A549 treated with ZK216348 at 1 μM for 4 hours (cell line): ENCODE measurements at places on chromosomes 2 and 18. TPM values are rescaled to one million over a fixed set of nuclear protein-coding genes. Genes with fewer than 3 reads are reported as not detected.

TMEM17 gene
- 3.9 to 6.1 TPM (median 5.4 TPM) in 5 replicates for total RNA-seq

MAP3K19 gene
- total RNA-seq, result not detected in 5 replicates

CDH2 gene
- total RNA-seq, result 31.8 to 50.4 TPM (median 43.7 TPM) in 5 replicates

PLCD4 gene
- total RNA-seq, result 0.24 to 0.90 TPM (median 0.46 TPM) in 5 replicates

TNFRSF11A gene
- 6.9 to 9.7 TPM (median 7.3 TPM) in 5 replicates for total RNA-seq

SELENOI gene
- total RNA-seq, result 10.6 to 23.0 TPM (median 16.8 TPM) in 5 replicates

CRYGD gene
- not detected in 5 replicates for total RNA-seq

SCN3A gene
- total RNA-seq, result 0.01 to 0.02 TPM in 2 of 5 replicates, not detected in the others
